NCI-H2171 treated with DMSO at 0.1 percent for 48 hours (cell line): ENCODE measurements at places on chromosomes 12 and 14.

DNA sequence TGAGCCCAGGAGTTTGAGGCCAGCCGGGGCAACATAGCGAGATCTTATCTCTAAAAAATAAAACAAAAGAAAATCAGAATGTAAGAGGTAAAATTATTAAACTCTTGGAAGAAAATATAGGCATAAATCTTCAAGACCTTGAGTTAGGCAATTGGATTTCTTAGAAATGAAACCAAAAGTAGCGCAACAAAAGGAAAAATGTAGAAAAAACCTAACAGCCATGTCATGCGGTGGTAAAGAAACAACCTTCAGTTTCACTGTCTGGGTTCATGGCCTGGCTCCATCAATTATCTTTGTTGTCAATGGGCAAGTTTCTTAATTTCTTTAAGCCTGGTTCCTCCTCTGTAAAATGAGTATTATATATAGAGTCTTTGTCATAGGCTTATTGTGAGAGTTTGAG is 5.6 kb upstream of the GCH1 start:
- no peak for DNase-seq

DNA sequence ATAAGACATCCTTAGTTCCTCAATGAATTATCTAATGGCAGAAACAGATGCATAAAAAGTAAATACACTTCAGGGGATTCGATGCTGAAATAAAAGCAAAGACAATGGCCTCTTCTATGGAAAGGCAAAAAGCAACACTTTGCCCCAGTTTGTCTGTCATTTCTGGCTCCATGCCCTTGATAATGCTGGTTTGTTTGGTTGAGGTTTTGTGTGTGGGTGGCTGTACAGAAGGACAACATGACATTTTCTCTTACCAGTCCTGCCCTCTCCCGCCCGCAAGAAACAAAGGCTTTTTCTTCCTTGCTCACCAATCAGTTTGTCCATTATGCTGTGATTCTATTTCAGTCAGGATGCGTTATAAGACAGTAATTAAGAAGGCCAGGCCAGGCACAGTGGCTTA is 18.1 kb upstream of the WDR89 start:
- no peak for DNase-seq

DNA sequence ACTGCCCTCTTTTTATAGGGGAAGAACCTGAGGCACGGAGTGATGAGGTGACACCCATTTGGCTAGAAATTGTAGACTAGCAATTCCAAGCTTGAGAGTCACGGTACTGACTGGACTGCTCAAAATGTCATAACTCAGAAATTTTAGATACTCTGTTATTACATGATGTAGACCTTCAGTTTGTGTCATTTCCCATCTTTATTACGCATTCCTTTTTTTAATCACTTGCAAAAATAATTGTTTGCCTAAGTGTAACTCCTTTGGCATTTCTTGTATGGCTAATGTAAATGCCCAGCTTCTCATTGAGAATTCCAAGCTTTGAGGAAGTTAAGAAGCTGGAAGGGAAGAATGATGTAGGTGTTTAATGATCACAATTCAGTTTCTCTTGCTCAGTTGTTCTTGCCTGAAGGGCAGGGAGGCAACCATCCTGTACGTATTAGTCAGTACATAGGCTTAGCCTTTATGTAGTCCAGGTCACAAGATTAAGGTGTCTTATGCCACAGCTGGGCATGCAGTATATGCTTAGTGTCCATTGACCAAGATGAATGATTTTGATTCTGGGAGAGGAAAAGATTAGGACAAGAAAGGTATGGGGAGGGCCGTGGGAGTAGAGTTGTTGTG is 68.2 kb upstream of the EVL start:
- no peak for DNase-seq

GRCh38 chr14:102097441-102098135 is 10.7 kb upstream of the HSP90AA1 start:
- DNase-seq, result no peak

- DNase-seq, result no peak
These were observed 231.4 kb upstream of the RTL1 start for GRCh38 chr14:101134851-101135433.

DNA sequence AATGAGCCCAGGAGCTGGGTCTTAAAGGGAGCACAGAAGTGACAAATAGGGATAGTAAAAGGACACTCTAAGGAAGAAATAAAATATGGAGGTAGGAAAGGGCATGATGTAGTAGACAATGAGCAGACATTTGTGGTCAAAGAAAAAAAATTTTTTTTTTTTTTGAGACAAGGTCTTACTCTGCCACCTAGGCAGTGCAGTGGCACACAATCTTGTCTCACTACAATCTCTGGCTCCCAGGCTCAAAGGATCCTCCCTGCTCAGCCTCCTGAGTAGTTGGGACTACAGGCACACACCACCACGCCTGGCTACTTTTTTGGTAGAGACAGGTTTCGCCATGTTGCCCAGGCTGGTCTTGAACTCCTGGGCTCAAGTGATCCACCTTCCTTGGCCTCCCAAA is 8.5 kb downstream of the FKBP3 start:
- DNase-seq, result no peak

DNA sequence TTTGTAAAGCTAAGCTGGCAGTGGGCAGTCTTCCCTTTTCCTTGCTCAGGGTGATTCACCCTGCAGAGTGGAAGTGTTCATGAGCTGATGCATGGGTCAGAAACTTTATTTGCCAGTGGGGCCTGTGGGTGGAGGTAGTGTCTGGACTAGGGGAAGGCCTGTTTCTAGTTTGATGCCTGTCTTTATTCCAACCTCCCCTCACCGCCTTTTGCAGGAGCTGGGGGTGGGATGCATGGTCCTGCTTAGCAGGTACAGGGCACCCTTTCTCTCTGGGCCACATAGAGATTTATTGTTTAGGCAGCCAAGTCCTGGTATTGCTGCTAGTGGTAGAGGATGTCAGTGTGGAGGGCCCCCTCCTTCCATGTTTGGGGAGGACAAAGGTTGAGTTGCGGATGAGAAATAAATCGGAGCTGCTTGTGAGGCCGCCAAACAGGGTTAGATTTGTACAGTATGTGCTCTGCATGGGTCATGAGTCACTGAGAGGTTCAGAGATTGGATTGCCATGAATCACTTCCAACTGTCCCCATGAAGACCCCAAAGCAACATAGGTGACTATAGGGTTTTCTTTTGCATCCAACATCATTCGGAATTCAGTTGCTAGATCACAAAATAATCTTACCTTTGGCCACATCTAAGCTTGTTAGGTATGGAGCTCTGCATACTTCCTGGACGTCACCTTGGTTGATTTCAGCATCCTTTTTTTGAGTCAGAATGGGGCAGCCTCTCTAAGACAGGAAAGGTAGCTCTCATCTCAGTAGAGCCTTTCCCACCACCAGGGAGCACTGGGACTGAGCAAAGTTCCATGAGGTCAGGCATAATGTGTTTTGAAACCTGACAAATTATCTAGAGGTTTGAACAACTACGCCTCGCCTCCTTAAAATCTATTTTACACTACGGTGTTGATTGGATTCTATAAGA is 8.8 kb downstream of the SMOC1 start:
- no peak for DNase-seq

DNA sequence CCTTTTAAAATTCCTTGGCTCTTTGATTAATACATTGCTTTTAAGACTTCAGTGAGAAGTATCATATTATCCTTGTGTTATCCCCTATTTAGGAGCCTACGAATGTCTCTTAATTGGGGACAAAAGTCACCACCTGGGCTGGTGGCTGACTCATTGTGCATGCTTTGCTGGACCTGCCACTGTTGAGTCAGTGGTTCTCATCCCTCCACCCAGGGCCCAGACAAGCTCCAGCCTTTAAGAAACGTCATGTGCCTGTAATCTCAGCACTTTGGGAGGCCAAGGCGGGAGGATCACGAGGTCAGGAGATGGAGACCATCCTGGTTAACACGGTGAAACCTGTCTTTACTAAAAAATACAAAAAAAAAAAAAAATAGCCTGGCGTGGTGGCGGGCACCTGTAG is 57.9 kb downstream of the OTX2 start:
- DNase-seq, result no peak

- DNase-seq, result no peak
These were observed 22.1 kb upstream of the LGMN start for GRCh38 chr14:92770484-92770883.

GRCh38 chr14:91394105-91395081 is 23.2 kb downstream of the CCDC88C start:
- DNase-seq, result peak; percentile 95

DNA sequence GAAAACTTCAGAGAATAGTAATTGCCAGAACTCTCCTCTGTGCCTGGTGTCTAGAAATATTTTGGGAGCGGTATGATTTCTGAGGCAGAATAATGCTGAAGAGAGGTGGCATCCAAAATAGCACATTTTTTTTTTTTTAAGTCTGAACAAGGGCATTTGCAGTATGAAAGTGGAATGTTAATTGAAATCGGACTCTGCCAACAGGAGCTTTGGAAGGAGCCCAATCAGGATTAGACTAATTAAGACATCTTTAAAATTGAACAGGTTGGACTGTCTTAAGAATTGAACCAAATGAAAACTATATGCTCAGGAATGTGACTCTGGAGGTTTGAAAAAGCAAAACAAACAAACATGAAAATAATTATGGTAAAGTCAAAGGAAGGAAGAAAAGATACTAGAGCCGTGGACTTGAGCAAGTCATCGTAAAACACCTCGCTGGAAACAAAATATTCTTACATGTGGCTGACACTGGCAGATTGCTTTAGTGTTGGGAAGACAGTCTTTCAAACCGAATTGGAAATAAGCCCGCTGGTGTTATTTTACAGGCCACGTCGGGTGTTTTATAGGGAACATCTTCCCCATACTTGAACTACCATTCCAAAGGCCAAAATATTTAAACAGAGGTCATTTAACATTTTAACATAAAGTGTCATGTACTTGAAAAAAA is 436.3 kb downstream of the VRK1 start:
- DNase-seq, result peak; percentile 16

DNA sequence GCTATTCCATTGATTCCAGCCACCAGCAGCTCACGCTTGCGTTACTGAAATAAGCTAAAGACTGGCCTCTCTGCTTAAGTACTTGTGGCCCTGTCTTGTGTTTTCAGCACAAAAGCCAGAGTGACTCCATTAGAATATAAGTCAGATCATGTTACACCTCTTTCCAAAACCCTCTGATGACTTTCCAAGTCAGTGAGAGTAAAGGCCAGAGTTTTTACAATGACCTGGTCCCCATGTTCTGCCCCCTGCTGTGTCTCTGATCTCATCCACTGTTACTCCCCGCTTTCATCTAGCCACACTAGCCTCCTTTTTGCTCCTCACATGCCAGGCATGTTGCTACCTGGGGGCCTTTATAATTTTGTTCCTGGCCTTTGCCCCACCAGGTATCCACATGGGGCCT is 6.9 kb upstream of the CKAP4 start:
- DNase-seq, result peak; percentile 78

GRCh38 chr12:68595241-68595640 is 15.5 kb upstream of the RAP1B start:
- no peak for DNase-seq

DNA sequence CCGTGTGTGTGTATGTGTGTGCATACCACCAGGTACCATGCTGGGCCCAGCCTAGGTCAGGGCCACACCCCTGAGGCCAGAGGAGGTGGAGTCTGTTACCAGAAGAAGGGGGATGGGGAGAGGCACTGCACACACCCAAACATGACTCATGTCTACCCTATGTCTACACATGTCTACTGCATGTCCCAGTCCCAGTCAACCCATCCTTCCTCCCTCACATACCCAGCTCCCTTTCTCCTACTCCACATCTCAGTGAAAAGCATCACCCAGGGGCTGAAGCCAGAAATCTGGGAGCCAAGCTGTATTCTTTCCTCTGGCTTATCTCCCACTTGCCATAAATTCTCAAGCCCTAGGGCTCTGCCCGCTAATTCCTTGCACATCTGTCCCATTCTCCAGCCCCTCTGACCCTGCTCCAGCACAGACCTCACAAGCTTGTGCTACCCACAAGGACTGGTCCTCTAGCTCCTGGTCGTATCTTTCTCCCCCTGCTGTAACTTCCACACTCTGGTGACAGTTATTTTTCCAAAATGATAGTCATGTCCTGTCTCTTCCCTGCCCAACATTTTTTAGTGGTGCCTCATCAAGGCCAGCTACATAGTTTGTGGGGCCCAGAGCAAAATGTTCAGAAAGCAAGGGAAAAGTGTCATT is 18.0 kb upstream of the APPL2 start:
- no peak for DNase-seq

GRCh38 chr12:27711967-27712366 is 1.3 kb downstream of the MRPS35 start:
- DNase-seq, result no peak

DNA sequence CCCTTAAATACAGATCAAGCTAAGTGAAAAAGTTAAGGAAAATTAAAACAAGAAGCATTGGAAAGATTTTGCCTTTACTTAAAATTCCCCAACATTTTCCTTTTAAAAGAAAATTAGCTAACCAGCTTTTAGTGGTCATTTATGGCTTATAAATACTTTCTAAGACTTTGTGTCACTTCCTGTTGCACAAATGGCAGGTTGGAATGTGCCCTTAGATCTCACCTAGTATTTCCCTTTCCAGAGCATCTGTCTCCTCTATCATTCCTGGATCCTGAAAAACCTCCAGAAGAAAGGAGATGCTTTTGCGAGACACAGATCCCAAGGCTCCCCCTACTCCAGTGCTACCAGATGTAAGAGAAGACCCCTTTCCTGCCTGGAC is 58.3 kb downstream of the ARF6 start:
- DNase-seq, result no peak

DNA sequence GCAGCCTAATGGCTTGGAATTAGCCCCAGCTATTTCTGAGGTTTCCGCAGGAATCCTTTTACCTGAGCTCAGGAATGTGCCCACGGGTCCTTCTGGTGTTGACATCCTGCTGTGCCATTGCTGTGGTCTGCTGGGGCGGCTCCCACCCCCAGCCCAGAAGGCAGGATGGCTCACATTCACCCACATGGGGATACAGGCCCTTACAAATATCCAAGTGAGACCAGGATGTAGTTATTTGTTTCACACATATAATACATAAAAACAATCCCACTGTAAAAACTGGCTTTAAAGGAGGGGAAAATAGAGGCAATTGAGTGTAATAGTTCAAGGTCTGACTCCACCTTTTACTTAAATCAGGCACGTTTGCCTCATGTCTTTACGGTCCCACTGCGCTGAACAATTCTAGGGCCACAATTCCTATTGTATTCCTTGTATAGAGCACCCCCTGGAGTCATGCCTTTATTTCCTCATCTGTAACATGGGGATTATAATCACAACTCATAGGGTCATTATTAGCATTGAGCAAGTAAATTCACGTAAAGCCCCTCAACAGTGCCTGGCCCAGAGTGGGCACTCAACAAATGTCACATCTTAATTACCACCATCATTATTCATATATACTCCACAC is 57.2 kb upstream of the FICD start:
- no peak for DNase-seq
